Effector CD8-positive, alpha-beta T cell (primary cell): ENCODE measurements at places on chromosomes 1 and 21.

DNA sequence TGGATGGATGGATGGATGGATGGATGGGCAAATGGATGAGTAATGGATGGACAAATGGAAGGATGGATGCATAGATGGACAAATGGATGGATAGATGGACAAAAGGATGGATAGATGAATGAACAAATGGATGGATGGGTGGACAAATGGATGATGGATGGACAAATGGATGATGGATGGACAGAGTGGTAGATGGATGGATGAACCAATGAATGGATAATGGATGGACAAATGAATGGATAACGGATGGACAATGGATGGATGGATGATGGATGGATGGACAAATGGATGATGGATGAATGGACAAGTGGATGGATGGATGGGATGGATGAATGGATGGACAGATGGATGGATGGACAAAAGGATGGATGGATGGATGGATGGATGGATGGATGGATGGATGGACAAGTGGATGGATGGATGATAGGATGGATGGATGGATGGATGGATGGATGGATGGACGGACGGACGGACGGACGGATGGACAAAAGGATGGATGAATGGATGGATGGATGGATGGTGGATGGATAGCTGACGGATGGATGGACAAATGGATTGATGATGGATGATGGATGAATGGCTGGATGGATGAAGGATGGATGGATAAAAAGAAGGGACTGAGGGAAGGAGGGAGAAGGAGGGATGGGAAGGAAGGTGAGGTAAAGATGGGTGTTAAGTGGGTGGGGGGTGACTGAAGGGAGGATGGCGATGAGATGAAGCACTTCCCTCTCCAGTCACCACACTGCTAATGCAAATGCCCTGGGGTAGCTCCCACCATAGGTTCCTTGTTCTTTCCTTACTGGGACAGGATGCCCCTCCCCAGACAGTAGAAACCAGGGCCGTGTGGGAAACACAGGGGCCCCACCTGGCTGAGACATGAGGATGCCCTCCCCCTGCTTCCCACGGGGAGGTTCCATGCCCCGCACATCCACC is 29.8 kb downstream of the CHD5 start:
- no peak for DNase-seq

GRCh38 chr1:226001088-226001487 is 1.9 kb upstream of the SDE2 start:
- no peak for DNase-seq

GRCh38 chr1:115544131-115544530 is 97.6 kb upstream of the VANGL1 start:
- DNase-seq: no peak

- no peak for DNase-seq
These were observed 92.2 kb downstream of the PLXNA2 start for GRCh38 chr1:208151728-208152598.

GRCh38 chr1:65259816-65260215 is 49.5 kb upstream of the DNAJC6 start:
- DNase-seq: no peak

DNA sequence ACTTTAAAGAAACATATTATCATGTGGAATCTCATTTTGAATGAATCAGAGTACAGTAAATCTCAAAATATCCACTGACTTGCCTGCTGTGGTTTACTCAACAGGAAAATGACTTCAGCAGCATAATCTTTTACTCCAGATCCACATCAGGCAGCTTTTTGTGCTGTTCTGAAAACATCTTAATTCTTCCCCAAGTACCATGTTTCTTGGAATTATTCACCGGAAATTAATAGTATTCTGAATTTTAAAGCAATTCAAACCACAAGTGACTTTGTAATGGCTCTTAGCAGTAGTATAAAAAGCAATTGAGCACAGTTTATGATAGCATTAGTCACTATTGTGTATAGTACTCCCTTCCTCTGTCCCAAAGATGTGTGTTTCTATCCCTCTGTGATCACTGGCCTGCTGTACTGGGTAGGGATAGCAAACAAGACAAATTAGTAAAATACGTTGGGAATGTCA is 64.2 kb upstream of the ERRFI1 start:
- DNase-seq: no peak

DNA sequence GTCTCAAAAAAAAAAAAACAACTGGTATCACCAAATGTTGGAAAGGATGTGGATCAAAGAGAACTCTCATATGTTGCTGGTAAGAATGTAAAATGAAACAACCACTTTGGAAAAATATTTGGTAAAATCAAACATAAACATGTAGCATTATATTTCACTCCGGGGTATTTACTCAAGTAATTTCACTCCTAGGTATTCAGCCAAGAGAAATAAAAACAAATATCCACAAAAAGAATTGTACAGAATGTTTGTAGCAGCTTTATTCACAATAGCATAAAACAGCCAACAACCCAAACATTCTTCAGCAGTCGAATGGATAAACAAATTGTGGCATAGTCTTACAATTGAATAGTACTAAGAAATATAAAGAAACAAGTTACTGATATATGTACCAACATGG is 32.4 kb upstream of the ZSWIM5 start:
- DNase-seq: no peak

GRCh38 chr1:13544221-13544556 is 30.4 kb upstream of the LRRC38 start:
- no peak for DNase-seq

DNA sequence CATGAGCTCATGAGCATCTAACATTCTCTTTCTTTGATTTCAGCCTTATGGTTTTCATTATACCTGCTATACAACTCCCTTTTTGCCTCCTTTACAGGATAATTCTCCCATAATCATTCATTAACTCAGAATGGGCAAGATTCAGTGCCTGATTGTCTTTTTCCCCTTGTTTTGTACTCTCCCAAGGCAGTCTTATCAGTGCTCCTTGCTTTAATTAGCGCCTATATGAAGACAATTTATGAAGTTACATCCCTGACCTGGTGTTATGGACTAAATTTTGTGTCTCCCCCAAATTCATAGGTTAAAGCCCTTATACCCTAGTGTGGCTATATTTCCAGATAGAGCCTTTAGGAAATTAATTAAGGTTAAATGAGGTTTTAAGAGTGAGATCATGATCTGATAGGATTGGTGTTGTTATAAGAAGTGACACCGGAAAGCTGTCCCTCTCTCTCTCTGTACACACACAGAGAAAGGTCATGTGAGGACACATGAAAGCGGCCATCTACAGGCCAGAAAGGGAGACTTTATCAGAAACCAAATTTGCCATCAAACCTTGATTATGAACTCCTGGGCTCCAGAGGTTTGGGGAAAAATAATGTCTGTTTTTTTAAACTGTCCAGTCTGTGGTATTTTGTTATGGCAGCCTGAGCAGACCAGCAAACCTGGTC is 185.8 kb upstream of the CHODL start:
- DNase-seq: no peak

- DNase-seq: no peak
These were observed 2.1 kb downstream of the SDE2 start for GRCh38 chr1:225996946-225997545.

DNA sequence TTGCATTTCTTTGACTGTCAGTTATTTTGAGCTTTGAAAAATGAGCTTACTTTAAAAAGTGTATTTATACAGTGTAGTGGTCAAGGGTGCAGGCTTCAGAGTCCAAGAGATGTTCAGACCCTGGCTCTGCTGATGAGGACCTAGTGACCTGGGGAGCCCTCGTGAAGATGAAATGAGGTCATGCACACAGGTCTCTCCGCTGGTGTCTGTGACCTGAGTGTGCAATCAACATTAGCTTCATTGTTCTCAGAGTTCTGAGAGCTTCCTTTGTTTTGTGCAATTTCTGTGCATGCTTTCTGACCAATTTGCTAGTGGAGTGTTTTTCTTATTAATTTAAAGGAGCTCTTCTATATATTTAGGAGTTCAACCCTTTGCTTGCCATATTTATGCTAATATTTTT is 71.3 kb downstream of the RIPK4 start:
- DNase-seq: no peak

DNA sequence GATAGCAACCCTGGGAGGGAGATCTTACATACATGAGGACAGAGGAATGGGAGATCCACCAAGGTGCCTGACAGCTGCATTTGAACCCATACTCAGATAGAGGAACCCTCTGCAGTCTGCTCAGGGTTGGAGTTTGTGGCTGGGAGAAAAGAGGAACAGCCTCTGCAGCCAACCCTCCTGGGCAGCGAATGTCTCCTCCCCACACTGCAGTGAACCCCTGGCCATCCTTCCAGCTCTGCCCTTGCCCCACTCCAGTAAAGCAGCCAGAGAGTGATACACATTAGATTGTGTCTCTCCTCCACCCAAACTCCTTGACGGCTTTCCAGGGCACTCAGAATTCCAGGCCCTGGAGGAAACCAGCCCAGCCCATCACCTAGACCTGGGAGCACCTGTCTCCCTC is 137.7 kb downstream of the RUNX1 start:
- no peak for DNase-seq

DNA sequence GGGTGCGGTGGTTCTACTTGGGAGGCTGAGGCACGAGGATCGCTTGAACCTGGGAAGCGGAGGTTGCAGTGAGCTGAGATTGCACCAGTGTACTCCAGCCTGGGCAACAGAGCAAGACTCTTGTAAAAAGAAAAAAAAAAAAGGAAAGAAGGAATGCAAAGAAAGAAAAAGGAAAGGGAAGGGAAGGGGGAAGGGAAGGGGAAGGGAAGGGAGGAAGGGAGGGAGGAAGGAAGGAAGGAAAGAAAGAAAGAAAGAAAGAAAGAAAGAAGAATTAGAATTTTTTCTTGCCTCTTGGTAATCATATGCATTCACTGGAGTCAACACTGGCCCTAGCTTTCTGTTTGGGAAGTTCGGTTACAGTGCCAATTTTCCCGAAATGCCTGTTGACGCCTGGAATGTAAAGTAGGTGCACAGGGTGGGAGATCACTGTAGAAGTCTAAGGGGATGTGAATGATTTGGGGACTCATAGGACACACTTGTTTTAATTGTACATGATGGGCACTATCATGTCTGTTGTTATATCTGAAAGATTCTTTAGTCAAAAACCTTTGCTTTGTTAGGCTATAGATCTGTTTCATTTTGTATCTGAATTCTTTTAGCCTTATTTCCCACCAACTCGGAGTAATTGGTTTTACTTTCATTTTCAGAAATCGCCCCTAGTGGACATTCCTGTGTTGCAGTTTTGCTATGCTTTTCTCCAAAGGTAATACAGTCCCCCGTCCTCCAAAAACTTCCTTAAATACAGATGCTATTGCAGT is 59.8 kb upstream of the MORC3 start:
- DNase-seq: peak; percentile 17

GRCh38 chr1:240031009-240031408 is 60.7 kb upstream of the FMN2 start:
- DNase-seq: no peak

DNA sequence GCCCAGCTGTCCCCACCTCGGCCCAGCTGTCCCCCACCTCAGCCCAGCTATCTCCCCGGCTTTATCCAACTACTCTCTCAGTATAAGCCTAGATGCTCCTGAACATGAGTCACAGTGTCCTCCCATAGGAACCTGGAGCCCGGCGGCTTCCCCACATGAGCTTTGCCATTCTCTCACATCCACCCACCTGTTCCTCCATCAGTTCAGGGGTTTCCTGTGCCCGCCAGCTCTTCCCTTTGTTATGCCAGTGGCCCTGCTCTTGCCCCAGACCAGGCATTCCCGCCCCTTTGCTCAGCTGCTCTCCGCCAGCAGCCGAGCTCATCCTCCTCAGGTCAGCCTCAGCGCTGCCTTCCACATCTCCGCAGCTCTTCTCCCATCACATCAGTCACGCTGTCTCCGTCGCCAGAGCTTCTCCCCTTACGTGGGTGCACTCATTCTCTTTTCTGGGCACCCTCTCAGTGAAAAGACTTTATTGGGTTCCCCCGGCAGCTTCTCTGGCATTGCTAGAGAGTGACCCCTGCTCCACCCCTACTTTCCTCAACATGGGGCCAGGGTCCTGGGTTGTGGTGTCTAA is 89.5 kb upstream of the CSF3R start:
- no peak for DNase-seq
